Right renal cortex interstitium (tissue), 3 donors: ENCODE measurements at places on chromosomes 13 and 19.

GRCh38 chr13:111210544-111211469, 95.7 kb downstream of the ARHGEF7 start:
- DNase-seq = no peak

GRCh38 chr13:111337206-111337605, 16.8 kb downstream of the TEX29 start:
- DNase-seq = no peak

DNA sequence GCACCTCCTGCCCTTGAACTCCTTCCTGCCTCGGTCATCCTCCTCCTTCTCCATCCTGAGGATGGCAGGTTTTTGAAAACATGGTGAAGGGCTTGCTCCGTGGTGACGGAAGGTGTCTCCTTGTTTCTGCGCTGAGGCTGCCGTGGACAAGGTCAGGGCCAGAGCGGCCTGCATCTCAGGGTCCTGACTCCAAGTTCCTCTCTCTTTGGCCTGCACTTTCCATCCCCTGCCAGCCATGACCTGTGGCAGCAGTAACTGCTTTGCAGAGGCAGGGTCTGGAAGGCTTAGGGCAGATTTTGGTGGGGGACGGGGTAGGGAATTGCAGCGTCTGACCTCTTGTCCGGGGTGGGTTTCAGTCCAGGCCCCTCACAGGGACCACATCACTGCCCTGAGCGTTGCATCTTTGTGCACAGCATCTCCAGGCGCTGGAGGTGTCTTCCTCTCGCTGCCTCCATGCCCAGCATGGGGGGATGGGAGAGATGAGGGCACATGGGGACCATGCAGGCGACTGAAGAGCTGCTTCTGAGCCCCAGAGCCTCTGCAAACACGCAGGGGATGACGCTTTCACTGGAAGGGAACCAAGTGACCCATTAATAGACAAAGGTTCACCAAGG, 216.8 kb downstream of the TEX29 start:
- DNase-seq = no peak

- DNase-seq = no peak
Observed at GRCh38 chr13:78383071-78383484, 220.3 kb downstream of the POU4F1 start.

DNA sequence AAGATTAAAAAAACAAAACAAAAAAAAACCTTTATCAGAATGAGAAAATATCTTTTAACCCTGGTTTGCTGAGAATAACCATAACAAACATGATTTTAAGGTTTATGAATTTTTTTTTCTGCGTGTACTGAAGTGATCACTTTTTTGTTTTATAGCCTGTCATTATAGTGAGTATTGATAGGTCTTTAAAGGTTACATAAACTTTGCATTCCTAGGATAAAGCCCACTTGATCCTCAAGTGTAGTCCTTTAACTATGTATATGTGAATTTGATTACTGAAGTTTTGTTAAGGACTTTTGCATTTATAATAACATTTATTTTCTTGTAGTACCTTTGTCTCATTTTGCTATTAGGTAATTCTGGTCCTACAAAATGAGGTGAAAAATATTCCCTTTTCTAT, 709.8 kb upstream of the PCDH20 start:
- no peak for DNase-seq

GRCh38 chr13:112881656-112882554, 87.1 kb upstream of the MCF2L start:
- no peak for DNase-seq

DNA sequence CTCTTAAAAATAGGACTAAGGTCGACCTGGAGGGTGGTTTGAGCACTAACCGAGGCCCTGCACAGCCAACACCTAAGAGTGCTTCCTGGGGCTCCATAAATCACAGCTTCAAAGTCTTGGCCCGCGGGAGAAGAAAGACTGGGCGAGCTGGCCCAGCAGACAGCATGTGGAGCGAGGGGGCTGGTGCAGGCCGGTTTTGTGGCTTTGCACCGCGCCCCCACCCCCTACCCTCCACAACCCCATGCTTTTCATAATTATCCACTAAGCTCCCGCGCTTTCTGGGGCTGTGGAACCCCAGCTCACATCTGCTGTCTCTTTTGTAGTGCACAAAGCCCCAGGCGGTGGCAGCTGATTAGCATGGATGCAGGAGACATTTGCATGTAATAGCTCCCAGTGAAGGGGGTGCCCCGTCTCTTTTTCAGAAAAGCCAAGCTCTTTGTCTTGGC, 17.1 kb downstream of the CARM1 start:
- DNase-seq = no peak

- DNase-seq = no peak
Observed at GRCh38 chr13:108306860-108307259, 37.3 kb downstream of the TNFSF13B start.
